Hematopoietic multipotent progenitor cell treated with erythropoietin and hydrocortisone succinate and interleukin-3 and kit ligand, for 4 days (in vitro differentiated cells): ENCODE measurements at places on chromosomes 6 and 20.

- DNase-seq: no peak
These were observed 232.7 kb upstream of the SGK1 start for GRCh38 chr6:134550604-134551003.

GRCh38 chr6:85005494-85005893 lies 241.1 kb upstream of the TBX18 start:
- DNase-seq: no peak

GRCh38 chr6:119821380-119821779 lies 471.8 kb upstream of the MAN1A1 start:
- DNase-seq: no peak

DNA sequence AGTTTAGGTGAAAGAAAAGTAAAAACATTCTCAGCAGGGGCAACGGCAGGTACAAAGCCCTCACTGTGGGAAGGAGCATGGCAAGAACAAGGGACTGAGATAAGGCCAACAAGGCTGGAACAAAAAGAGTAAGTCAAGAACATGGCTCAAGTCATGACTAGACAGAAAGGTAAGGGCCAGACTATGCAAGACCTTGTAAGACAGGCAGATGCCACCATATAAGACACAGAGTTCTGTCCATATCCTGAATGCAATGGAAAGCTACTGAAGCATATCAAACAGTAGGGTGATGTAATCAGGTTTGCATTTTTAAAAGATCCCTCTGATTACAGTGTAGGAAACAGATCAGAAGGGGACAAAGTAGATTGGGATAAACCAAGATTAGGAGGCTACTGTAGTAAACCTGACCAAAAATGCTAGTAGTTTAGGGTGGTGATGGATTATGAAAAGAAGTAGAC lies 5.5 kb downstream of the REV3L start:
- DNase-seq: no peak

- no peak for DNase-seq
These were observed 32.6 kb upstream of the MPC1 start for GRCh38 chr6:166415306-166415705.

GRCh38 chr20:37938181-37938750 lies 35.3 kb downstream of the VSTM2L start:
- DNase-seq: no peak

DNA sequence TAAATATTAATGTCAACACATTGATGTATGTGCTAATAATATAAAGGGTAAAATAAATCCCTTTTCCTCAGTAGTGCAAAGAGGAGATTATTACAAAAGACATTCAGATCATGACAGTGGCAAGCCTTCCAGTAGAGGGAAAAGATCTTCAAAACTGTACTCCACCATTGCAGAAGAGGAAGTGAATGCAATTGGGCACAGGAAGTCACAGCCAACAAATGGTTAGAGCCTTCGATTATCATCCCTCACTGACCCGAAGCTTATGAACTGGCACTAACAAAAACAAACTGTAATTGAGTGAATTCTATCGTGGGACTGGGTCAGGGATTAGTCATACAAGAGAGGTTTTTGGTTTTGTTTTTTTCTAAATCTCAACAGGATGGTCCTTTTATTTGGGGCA lies 39.3 kb upstream of the SCGN start:
- peak; percentile 28 for DNase-seq

DNA sequence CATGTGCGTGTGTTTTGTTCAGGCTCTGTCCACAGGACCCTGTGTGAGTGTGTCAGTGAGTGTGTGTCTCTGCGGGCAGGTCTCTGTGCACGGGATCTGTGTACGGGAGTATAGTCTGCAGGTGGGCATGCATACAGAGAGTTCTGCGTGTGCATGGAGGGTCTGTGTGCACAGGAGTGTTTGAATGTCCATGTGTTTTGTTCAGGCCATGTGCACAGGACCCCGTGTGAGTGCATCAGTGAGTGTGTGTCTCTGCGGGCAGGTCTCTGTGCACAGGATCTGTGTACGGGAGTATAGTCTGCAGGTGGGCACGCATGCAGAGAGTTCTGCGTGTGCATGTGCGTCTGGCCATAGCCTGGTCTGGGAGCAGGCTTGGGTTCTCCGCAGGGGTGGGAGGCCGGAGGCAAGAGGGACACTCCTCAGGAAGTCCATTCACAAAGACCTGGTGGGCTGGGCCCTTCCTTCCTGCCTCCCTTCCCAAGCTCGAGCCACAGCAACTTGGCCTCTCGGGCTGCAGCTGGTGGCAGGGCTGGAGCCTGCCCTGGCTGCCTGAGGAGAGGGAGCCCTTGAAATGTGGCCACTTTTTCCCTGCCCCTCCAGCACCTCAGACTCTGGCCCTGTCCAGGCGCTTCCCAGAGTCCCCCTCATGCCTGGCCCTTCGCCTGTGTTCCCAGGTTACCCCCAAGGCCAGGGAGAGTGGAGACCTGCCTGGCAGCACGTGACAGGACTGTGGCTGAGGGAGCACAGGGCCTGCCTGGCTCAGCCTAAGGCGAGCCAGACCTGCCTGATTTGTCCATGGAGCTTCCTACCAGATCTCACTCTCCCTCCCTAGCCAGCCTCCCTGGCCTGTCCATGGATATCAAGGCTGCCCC lies 6.8 kb downstream of the HSPA12B start:
- DNase-seq: no peak

DNA sequence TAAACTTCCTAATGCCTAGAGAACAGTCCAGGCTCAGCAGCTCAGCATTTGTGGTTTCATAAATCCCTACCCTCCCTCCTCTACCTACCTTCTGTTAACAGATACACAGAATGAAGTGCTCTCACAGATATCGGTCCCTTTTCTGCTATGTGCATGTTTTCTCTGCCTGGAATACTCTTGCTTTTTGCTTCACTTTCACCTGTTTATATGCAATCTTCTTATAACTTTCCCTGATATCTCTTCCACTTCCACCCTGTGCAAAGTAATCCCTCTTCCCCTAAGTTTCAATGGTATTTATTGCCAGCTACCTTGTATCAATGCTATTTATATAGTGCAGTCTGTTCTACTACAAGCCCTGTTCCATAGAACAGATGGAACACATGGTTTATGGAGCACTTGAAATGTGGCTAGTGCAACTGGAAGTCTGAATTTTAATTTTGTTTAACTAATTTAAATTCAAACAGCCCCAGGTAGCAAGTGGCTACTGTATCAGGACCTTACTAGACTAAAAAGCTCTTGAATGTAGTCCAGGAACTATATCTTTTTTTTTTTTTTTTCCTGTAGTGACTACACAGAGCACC lies 3.1 kb upstream of the TAB2 start:
- DNase-seq: no peak

DNA sequence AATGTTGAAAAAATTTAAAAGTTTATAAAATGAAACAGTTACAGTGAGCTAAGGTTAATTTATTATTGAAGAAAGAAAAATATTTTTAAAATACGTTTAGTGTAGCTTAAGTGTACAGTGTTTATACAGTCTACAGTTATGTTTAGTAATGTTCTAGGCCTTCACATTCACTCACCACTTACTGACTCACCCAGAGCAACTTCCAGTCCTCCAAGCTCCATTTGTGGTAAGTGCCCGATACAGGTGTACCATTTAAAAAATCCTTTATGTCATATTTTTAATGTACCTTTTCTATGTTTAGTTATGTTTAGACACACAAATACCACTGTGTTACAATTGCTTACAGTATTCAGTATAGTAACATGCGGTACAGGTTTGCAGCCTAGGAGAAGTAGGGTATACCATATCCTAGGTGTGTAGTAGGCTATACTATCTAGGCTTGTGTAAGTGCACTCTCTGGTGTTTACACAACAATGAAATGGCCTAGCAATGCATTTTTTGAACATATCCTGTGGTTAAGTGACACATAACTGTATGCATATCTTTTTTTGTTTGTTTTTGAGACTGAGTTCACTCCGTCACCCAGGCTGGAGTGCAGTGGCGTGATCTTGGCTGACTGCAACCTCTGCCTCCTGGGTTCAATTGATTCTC lies 26.3 kb downstream of the FLRT3 start:
- no peak for DNase-seq

- no peak for DNase-seq
These were observed 268.8 kb downstream of the CENPW start for GRCh38 chr6:126608681-126609080.

GRCh38 chr6:133644892-133645619 lies 243.9 kb upstream of the TCF21 start:
- DNase-seq: no peak

- peak; percentile 34 for DNase-seq
These were observed at the start of gene CAP2 for GRCh38 chr6:17392978-17393891. CAP2 (plus strand) TSS chr6:17393595; CDS start chr6:17421556, 27,961 bp downstream.

- no peak for DNase-seq
These were observed 329.0 kb upstream of the NRSN1 start for GRCh38 chr6:23797041-23797440.

DNA sequence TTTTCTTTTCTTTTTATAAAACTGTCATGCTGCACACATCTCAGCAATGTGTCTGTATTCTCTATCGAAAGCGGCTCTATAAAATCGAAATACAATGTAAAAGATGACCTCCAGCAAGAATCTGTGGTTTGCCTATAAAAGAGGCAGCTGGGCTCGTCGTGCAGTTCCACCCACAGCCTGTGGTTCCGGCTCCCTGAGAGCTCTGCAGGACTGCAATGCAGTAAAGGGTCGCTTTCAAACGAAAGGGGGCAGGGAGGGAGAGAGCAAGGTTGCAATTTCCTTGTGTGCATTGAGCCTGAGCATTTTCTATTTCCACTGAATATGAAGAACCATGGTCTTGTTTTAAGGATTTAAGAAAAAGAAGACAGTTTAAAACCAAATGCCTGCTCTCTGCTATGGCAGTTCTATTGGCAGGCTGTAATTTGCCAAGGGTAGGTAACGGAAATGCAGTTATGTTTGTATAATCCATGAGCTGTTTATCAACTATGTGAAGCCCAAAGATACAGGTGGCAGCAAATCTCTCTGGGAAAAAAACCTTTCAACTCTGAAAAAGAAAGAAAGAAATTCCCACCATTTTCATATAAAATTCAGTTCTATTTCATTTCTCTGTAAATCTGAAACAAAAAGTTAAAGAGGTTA lies 236.5 kb downstream of the HACE1 start:
- DNase-seq: peak; percentile 37

DNA sequence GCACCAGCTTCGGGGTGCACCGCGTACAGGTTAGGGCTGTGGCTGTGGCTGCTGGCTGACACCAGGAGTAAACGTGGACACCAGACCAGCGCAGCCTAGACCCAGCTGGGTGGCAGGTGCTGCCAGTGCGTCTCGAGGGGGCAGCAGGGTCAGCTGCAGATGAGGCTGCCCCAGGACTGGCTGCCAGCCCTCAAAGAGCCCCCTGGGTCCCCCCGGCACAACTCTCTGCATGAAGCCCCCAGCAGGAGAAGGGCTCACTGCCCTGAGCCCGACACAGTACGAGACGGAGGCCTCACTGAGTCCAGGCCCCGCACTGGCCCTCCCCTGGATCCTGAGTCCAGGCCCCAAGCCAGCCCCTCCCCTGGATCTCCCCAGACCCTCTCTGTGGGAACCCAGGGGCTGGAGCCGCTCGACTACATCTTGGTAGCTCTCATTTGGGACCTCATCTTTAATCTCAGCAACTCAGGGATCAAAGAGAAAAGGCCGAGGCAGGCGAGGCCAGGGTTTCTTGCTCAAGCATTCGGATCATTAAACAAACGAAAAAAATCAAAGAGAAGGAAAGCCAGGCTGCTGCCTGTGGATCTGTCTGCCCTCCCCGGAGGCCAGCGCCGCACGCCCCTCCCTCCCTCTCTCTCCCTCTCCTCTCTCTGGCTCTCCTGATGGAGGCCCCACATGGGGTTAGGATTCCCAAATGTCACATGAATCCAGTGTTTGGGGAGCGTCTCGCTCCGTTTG lies 7.0 kb upstream of the NKAIN4 start:
- no peak for DNase-seq

GRCh38 chr6:150681578-150682395 lies 82.1 kb downstream of the PLEKHG1 start:
- DNase-seq: no peak

DNA sequence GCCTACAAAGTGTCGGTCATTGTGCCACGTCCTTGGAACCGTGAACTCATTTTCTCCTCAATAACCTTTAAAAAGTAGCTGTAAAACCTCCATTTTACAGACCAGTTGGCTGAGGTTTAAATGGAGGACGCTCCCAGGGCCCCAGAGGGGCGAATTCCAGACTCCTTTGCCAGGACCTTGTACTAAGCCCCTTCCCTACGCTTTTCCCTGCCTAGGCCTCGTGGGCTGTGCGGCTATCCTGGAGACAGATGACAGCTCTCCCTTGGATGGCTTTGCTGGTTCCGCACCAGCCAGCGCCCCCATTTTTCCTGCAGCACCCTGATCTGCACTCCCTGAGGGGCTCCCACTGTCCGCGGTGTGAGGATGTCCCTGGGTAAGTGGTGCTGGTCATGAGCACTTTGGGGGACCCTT lies 12.1 kb upstream of the SNHG17 start:
- no peak for DNase-seq

- DNase-seq: no peak
These were observed 1.0 kb downstream of the BCL2L1 start for GRCh38 chr20:31721408-31722256.

DNA sequence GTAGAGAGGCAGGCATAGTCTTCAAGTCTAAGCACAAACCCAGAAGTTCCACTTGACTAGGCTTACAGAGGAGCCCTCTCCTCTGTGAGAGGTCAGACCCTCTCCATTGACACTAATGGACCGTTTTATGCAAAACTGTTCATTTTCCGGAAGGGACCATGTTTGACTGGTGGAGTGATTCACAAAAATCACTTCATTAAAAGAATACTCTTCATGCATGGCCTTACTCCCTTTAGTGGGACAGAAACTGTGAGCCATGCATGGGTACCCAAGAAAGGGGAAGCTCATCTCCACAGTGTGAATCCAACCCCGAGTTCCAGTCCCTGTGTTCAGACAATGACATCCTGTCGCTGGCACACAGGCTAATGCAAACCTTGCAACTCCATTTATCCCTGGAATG lies 63.2 kb downstream of the OLIG3 start:
- DNase-seq: no peak

DNA sequence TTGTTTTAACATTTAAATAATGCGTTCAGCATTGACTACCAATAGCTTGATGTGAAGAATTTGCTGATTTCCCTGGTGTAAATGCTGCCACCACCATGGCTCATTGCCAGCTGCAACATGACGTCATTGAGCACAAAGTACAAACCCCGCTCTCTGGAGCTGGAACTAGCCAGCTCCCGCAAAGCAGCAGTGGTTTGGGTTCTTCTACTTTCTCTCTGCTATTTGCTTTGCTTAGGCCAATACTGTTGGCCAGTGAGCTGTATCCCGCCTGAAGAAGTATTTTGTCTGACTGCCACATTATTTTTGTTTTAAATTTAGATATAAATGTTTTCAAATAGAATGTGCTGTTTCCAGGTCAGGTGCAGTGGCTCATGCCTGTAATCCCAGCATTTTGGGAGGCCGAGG lies 47.4 kb upstream of the KIF13A start:
- peak; percentile 69 for DNase-seq

- peak; percentile 34 for DNase-seq
These were observed 27.4 kb upstream of the RUNX2 start for GRCh38 chr6:45300736-45301135.

GRCh38 chr6:63560801-63561287 lies 11.4 kb upstream of the LOC128125822 start:
- no peak for DNase-seq

DNA sequence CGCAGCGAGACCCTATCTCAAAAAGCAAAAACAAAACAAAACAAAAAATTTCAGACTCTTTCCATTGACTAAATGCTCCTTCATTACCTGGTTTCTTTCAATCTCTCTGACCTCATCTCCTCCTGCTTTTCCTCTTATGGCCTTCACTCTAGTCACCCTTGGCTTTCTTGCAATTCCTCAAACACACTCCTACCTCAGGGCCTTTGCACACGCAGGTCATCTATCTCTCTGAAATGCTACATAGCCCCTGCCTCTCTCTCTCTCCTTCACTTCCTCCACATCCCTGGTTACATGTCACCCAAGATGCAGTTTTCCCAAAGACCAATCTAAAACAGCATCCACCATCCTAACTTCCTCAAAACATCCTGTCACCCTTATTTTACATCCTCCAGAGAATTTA lies 96.8 kb downstream of the PREX1 start:
- no peak for DNase-seq
